ENCODE measurements at places on chromosomes 16 and 17.

DNA sequence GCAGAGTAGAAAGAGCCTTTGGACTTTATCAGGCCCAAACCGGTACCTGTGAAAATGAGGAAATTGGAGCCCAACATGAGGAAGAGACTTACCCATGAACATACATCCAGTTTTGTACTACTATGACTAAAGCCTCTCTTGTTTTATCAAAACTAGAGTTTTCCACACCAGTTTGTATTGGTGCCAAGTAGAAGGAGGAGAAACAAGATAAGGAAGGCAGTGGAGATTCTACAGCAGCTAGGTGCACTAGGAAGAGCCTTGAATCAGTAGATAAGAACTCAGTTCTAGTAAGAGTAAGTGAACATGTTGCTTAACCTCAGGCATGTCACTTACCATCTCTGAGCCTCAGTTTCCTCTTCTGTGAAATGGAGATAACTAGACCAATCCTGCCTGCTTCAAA lies 13.7 kb upstream of the TMEM132E start:
- no peak for DNase-seq

DNA sequence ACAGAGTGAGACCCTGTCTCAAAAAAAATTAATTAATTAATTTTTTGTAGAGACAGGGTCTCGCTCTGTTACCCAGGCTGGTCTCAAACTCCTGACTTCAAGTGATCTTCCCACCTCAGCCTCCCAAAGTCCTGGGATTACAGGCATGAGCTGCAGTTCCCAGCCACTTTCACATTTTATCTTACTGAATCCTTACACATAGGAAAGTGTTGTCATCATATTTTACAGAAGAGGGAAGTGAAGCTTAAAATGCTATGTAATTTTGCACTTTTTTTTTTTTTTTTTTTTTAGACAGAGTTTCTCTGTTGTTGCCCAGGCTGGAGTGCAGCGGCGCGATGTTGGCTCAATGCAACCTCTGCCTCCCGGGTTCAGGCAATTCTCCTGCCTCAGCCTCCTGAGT lies 21.1 kb upstream of the ZNF629 start:
- no peak for DNase-seq

DNA sequence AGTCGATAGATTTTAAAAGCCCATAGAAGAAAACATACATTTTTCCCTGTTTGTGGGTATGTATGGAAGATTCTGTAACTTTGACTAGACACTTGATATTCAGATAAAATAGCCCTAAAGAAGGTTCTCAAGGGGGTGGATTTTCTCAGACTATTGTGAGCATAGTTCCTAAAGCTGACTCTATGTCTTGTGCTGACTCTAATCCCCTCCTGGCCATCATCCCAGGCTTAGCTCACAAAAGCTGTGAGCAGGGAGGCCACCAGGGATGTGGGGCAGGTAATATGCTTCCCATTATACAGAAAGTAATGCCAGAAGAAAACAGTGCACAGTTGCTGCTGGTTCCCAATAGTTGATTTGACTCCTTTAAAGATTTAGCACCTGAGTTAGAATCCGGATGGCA lies 32.0 kb downstream of the CDH13 start:
- DNase-seq, result no peak

DNA sequence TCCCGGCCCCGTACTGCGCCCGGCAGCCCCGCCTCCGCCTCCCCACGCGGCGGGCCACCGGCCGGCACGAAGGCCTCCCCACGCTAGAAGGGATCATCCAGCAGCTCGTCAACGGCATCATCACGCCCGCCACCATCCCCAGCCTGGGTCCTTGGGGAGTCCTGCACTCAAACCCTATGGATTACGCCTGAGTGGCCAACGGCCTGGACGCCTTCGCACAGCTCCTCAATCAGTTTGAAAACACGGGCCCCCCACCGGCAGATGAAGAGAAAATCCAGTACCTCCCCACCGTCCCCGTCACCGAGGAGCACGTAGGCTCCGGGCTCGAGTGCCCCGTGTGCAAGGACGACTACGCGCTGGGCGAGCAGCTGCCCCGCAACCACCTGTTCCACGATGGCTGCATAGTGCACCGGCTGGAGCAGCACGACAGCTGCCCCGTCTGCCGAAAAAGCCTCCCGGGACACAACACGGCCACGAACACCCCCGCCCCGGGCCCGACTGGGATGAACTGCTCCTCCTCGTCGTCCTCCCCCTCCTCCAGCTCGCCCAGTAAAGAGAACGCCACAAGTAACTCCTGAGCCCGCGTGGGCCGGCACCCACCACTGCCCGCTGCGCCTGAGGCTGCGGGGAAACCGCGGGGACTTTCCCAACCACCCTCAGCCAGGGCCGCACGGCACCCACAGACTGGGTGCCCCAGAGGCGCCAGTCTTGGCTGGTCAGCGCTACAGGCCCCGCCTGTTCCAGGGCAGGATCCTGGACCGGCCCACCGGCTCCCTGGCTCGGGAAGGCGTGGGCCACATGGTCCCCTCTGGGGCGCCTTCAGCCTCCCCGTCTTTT lies 39.0 kb upstream of the AKAP1 start:
- DNase-seq, result no peak

GRCh38 chr16:56348168-56349085 lies 76.9 kb downstream of the AMFR start:
- no peak for DNase-seq

- no peak for DNase-seq
Measured at GRCh38 chr17:8695241-8695640, 49.4 kb downstream of the CCDC42 start.

GRCh38 chr16:7321661-7322060 lies 11.0 kb upstream of the RBFOX1 start:
- no peak for DNase-seq

DNA sequence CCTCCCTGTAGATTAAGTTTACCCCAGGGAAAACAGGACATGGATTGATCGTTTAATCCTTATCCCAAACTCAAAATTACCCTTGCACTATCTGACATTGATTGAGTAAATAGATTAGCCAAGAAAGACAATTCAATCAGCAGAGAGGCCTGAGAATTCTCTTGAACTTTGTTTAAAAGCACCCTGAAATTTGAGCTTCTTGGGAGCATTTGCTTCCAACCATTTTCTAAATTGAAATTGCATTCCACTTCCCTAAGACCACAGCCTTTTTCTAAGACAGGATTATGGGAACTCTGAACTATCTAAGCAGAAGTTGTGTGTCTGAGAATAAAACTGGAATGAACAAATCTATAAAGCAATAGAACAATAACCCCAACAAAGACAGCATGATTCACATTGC lies 76.6 kb upstream of the TNRC6A start:
- DNase-seq, result no peak

DNA sequence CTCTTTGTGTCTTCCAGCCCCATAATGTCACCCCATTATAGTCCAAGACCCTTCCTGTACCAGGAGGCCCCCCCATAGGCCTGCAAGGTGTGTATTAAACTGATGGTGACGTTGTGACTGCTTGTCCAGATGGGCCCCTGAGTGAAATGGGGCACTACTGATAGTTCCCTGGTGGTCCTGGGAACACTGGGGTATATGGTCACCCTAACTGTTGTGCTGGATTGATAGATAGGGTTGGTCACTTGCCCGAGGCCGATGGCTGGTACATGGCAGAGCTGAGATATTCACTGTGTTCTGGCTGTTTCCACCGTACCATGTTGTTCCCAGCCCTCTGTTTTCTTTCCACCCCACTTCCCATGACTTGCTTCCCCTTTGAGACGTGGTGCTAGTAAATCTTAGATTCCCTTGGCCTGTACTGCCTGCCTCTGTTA lies 4.3 kb downstream of the CNP start:
- no peak for DNase-seq

- DNase-seq, result no peak
Measured at GRCh38 chr17:31692027-31692426, 167.0 kb downstream of the COPRS start.

- DNase-seq, result no peak
Measured at GRCh38 chr17:50194140-50194933, 7.1 kb downstream of the COL1A1 start.

- DNase-seq, result peak; percentile 31
Measured at GRCh38 chr17:47987240-47987835, 16.4 kb downstream of the CDK5RAP3 start.

GRCh38 chr16:87053016-87053982 lies 263.9 kb downstream of the C16orf95 start:
- no peak for DNase-seq

DNA sequence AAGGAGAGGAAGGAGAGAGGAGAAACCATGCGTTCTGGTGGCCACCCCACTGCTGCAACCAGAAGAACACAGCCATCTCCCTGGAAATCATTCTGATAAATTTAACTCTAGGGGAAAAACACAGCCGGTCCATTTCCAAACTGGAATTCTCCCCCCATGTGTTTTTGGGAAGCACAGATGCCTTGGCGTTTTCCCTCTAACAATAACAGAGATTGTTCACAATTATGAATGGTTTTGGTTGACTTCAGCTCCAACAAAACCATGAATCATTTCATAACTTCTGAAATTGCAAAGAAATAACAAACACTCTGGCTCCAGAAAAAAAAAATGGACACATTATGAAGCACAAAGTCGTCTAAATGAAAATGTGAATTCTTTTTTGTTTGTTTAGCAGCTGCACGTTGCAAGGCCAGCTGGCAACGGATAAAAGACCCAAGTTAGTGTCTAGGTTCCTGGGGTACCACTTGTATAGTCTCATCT lies 46.2 kb downstream of the GNAO1 start:
- no peak for DNase-seq

- no peak for DNase-seq
Measured at GRCh38 chr17:19996086-19996485, 13.1 kb upstream of the SPECC1 start.

- no peak for DNase-seq
Measured at GRCh38 chr16:73483076-73483791, 435.3 kb upstream of the ZFHX3 start.

DNA sequence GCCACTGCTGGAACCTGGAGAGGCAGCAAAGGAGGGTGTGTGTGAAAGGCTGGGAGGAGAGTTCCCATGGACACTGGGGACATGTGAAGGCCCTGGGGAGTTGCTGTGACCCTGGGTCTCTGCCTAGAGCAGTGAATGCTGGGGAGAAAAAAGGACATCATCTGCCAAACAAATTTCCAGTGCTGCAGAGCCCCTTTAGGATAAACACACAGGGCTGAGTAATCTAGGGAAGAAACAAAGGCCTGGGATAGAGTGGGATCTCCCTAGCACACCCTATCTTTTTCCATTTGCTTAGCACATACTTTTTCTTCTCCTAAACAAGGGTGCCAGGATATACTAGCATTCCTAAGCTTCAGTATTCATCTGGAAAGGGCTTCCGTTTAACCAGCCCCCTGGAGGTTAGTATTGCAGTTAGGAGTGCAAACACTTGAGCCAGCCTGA lies 3.3 kb upstream of the HIGD1B start:
- no peak for DNase-seq

- DNase-seq, result no peak
Measured at GRCh38 chr17:16267174-16267573, 50.2 kb downstream of the PIGL start.

GRCh38 chr16:6993544-6993943 lies 339.1 kb upstream of the RBFOX1 start:
- no peak for DNase-seq

DNA sequence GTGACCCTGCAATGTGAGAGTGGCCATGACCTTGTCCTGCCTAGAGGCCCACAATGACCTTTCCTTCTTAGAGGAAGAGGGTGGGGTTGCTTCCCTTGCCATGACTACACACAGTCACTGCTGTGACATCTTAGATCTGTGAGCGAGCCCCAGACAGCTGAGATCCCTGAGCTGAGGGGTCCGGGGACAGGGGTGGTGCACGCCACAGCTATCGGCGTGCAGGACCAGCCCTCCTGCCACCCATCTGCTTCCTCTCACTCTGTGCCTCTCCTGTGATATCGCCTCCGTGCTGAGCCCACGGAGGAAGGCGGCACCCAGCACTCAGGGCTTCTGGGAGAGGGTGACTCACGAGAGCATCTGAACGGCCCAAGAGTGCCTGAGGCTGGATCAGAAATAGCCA lies 35.2 kb downstream of the KIAA0513 start:
- DNase-seq, result no peak

DNA sequence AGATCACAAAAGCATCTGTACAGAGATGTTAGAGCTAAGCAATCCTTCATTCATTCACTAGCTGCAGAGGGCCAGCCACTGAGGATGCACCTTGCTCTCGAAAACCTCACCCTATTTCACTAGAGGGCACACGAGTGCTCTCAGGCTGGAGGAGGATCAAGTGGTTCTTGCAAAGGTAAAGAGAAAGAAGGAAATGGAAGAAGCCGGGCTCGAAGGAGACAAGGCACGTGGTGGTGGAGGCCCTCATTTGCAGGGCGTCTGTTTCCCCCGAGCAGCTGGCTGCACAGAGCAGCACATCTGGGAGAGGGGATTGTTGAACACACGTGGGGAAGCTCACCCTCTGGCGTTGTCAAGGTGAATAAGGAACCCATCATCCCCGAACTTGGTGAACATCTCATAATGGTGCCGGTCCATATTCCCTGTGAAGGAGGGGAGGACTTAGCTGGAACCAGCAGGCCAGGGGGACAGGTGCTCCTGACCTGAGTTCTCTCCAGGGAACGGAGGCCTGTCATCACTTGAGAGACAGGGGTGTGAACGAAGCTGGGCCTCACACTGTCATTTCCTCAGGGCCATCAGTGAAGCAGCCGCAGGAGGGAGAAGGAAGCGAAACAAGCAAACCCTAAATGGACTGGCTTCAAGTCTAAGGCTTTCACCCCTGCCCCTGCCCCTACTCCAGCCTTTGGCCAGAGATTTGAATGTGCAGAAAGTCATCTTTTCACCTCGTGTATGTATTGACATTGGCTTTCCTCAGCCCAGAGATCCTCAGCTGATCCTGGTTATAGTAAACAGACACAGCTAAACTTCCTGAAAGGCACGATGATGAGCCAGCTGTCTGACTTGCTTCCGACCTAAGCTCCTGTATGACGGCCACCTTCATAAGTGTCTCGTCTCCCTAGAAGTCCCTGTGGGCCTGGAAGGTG lies 27.6 kb downstream of the PRKAR1A start:
- no peak for DNase-seq

- no peak for DNase-seq
Measured at GRCh38 chr16:30046178-30046577, 15.1 kb upstream of the TLCD3B start.

GRCh38 chr16:10519929-10520868 lies 60.2 kb downstream of the EMP2 start:
- no peak for DNase-seq

GRCh38 chr16:69741519-69741918 lies 13.2 kb downstream of the NOB1 start:
- no peak for DNase-seq

- DNase-seq, result peak; percentile 58
Measured at GRCh38 chr17:27379888-27380533, 76.2 kb upstream of the KSR1 start.

Data from right lung (tissue), 10 donors.